Effector memory CD8-positive, alpha-beta T cell (primary cell): ENCODE measurements at places on chromosomes 6 and 20.

DNA sequence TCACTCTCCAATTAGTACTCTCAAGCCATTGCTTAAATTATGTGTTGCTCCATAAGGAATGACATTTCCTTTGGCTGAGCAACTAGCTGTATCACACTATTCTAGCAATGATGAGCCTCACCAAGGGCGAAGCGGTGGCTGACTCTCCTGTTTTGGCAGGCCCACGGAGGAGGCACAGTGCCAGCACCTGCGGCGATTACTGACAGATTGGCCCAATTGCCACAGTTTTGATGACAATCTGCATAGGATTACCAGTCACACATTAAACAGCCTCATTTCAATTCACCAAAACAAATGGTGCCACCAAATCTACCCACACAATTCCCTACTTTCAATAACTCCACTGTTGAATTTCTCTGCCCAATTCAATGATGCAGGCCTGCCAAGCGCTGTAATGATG lies 286.9 kb downstream of the PTPRK start:
- DNase-seq = no peak

GRCh38 chr6:22727710-22728109 lies 158.3 kb downstream of the HDGFL1 start:
- no peak for DNase-seq

GRCh38 chr6:111759331-111759835 lies 113.9 kb downstream of the FYN start:
- DNase-seq = peak; percentile 59

GRCh38 chr6:25564943-25565342 lies 87.1 kb upstream of the SCGN start:
- no peak for DNase-seq

- DNase-seq = no peak
Measured at GRCh38 chr6:12436683-12437082, 146.5 kb downstream of the EDN1 start.
